ENCODE measurements at places on chromosomes 4 and X.

DNA sequence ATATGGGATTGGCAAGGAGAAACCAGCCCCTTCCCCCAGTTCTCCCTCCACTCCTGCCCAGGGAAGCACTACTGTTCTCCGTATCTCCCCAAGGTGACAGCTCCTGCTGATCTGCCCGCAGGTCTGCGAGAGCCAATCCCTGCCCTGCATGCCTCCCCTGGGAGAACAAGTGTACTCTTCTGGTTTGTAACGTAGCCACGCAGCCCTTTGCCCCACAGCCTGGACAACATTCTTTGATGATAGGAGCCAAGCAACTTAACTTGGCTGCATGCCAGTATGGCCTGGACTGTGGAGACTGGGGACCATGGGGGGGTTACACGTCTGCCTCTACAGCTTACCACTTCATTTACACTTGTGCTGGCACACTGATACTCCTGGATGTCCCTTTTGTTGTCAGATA lies 2.0 kb downstream of the STBD1 start:
- no peak for DNase-seq

- DNase-seq: no peak
Measured at GRCh38 chr4:71648448-71648847, 135.4 kb downstream of the GC start.

DNA sequence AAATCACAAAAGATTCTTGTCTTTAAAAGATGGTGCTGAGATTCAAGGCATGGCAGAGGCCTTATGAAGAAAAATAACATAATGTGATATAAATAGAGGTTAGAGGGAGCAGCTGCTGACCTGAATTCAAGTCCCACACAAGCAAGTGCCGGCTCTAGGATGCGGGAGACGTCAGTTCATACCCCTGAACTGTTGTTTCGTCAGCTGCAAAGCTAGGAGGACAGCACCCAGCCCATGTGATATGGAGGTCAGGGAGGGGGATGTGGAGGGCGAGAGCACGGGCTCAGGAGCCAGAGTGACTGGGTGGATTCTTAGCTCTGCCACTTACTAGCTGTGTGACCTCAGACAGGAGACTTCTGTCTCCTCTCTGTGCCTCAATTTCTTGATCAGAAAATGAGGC lies 77.9 kb downstream of the JAKMIP1 start:
- DNase-seq: no peak

DNA sequence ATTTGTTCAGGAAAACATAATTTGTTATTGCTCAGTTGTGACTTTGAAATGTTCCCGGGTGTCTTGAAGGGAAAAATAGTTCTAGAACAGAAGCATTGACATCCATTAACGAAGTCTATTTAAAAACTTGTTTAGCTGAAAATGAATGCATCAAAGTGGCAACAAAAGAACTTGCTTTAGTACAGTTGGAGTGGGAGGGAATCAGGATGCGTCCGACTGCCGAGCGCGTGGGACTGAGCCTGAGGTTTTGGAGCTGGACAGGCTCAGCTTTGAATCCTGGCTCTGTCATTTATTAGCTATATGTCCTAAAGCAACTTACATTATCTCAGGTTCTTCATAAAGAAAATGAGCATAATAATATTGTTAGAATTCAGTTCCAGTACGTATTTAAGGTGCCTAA lies 9.0 kb upstream of the ERVMER34-1 start:
- no peak for DNase-seq

- no peak for DNase-seq
Measured at GRCh38 chr4:78561677-78562076, 10.1 kb downstream of the ANXA3 start.

- DNase-seq: no peak
Measured at GRCh38 chr4:11514779-11515419, 86.2 kb upstream of the HS3ST1 start.

- no peak for DNase-seq
Measured at GRCh38 chr4:138290805-138291204, 48.7 kb upstream of the SLC7A11 start.

DNA sequence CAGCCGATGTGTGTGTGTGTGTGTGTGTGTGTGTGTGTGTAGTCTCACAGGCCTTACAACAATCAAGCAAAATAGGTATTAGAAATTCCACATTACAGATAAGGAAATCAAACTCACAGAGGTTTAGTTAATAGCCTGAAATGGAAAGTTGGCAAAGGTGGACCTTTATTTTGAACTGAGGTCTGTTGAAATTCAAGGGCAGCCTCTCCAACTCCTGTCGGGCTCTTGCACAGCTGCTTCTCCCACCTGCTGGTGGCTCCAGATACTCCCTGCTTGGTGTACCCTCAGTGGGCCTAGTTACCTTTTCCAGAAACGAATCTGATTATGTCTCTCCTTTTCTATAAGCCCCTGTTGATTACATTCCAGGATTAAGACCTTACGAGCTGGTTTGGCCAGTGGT lies 195.9 kb downstream of the MGST2 start:
- DNase-seq: no peak

- no peak for DNase-seq
Measured at GRCh38 chrX:128754130-128754529, 701.9 kb upstream of the ACTRT1 start.

GRCh38 chr4:40486534-40486933 lies 143.1 kb downstream of the RBM47 start:
- DNase-seq: no peak

- DNase-seq: no peak
Measured at GRCh38 chrX:71995122-71995521, 84.5 kb downstream of the NHSL2 start.
